Kidney (tissue), 22 donors: ENCODE measurements at places on chromosomes 13 and 19. TPM values are rescaled to one million over a fixed set of nuclear protein-coding genes. Genes with fewer than 3 reads are reported as not detected.

GRCh38 chr13:87671753-87672605 lies 808 bp downstream of the SLITRK5 start:
- peak; percentile 77 for DNase-seq

Gene DKKL1
- total RNA-seq, result 0.57 TPM

- DNase-seq, result peak; percentile 40
These were observed 34.3 kb upstream of the PCDH8 start for GRCh38 chr13:52882785-52883184.

DNA sequence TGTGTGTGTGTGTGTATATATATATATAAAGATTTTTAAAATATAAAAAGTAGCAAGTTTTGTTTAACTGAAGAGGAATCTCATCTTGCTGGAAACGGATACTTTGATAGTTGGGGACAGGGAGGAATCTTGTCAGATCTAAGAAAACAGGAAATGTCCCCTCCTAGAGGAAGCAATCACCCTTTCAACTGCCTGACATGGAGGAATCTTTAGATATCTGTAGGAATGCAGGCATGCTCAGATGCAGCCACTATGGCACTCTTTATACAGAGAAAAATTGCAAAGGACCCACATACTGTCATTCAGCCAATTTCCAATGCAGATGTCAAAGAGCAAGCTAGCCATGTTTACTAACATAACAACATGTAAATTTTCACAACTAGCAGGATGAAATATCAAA lies 38.8 kb downstream of the ZNF611 start:
- DNase-seq, result no peak

Gene WDR88
- total RNA-seq, result not detected
